ENCODE measurements at places on chromosomes 1 and 21.

- no peak for DNase-seq
Measured at GRCh38 chr1:42932442-42932941, 26.2 kb downstream of the SLC2A1 start.

GRCh38 chr1:168260393-168260792 lies 20.3 kb upstream of the TBX19 start:
- DNase-seq: no peak

GRCh38 chr21:38753557-38753971 lies 52.2 kb upstream of the ETS2 start:
- DNase-seq: no peak

- no peak for DNase-seq
Measured at GRCh38 chr1:10665930-10666850, 130.3 kb downstream of the CASZ1 start.

DNA sequence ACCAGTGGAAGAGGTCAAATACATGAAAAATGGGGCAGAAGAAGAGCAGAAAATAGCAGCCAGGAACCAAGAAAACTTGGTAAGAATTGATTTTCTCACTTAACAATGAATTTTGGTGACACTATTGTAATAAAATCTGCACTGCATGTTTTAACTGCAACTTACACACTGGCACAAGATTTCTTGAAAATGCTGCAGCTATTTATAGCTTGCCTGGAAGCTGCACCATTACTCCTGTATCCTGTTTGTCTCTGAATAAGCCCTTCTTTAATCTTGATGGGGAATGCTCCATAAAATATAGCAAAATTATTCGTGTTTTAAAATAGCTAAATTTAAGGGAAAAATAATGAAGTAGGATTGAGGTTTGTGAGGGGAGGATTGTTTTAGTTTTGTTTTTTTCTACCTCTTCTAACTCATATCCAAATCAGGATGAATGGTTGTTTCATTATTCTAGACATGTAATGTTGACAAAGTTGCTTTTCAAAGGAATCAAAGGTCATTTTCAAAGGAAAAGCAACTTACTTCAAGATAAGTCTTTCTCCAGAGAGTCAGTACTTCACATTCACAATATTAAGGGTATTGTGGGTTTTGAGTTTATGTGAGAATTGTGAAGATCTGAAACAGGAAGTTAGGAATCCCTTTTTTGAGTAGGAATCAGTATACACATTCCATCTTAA lies 120.9 kb downstream of the C1orf21 start:
- DNase-seq: no peak

DNA sequence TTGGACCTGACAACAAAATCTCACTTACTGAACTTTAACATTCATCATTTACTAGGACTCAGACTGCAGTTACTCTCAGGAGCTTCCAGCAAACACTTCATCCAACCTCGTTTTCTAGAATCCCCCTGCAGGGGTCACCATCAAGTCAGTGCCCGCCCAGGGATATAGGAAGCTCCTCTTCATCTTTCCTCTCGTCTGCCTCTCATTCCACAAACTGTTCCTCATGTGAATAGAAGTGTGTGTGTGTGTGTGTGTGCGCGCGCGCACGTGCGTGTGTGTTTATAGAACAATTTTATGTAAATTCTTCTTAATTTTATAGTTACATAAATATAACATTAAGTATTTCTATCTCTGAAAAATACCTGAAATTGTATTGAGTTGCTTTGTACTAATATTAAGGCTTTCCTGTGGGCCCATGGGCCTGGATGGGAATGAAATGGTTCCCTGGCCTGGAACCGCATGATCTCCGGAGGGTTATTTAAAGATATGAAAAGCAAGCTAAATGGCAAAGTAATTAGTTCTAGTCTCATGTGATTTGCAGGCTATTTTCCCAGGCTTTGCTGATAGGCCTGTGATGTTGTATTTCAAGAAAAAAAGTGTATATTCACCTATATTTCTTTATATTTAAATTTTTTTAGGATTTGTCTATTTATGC lies 21.7 kb upstream of the ABCD3 start:
- no peak for DNase-seq

- DNase-seq: no peak
Measured at GRCh38 chr1:11799099-11799498, 6.7 kb downstream of the MTHFR start.

DNA sequence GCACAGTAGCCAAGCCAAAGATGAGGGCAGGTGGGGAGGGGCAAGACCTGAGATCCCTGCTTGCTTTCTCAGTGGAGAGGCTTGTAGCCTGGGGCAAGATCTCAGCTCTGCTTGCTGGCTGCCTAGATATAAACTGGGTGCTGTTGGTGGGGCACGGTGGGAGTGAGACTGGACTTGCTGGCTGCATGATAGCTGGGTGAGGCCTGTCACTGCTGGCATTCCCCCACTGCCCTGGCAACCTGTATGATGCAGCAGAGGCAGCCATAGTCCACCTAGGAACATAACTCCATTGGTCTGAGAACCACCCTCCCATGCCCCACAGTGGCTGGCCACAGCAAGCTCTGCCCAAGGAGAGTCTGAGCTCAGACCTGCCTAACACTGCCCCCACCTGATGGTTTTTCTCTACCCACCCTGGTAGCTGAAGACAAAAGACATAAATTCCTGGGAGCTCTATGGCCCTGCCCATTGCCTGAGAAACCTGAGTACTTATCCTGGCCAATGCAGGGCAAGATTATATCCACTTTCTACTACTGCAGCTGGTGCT lies 261.9 kb upstream of the DEPDC1 start:
- DNase-seq: no peak

GRCh38 chr1:24491577-24492360 lies 10.9 kb upstream of the RCAN3 start:
- DNase-seq: no peak

DNA sequence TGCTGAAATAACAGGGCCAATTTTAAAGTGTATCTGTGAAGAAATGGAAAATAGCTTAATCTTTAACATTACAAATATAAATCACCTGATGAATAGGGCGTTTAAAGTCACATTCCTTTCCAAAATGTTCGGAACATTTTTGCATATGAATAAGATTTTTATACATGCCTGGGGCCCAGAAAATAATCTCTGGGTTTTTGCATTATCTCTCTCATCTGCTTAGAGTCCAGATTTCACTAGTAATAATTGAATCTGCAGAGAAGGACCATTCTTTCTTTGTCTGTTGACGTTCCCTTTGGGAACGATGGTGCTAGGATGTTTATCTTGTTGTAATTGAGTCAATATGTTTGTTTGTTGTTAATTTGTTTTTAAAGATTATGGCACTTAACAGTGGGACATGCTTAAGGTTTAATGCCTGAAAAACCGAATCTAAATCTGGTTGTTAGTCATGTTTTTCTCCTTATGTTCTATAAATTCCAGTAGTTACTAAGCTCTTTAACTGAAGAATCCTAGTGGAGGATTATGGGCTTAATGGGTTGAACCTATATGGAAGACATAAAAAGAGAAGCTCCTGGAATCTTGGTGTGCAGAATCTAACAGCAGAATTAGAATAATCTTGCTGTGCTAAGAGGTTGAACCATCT lies 140.6 kb downstream of the VPS13D start:
- DNase-seq: no peak

All from Kasumi-1 (cell line).